ENCODE measurements at places on chromosomes 5 and 9.

- DNase-seq, result no peak
Observed at GRCh38 chr5:65695162-65695755, 26.6 kb downstream of the SGTB start.

- no peak for DNase-seq
Observed at GRCh38 chr5:33441241-33442177, 744 bp downstream of the TARS1 start.

- DNase-seq, result no peak
Observed at GRCh38 chr9:126166866-126167265, 159.8 kb upstream of the MVB12B start.

GRCh38 chr9:28127101-28127500, 553.8 kb upstream of the C9orf72 start:
- DNase-seq, result no peak

GRCh38 chr5:149422366-149423048, 43.4 kb upstream of the IL17B start:
- DNase-seq, result no peak

- DNase-seq, result no peak
Observed at GRCh38 chr9:109122726-109123621, 3.2 kb upstream of the TMEM245 start.

DNA sequence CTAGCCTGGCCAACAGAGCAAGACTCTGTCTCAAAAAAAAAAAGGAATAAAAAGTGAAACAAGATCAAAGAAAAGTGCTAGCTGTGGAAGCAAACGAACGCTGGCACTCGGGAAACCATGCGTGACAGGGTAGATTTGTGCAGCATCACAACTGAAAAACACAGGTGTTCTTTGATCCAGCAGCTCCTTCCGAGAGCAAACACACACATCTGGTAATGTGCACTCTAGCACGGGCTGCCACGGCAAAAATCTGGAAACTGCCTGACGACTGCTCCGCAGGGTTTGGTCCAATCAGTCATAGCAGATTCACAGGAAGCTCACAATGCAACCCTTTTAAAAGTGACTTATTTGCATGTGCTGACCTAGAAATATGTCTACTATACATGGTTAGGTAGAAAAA, 80.0 kb downstream of the SYK start:
- DNase-seq, result no peak

- DNase-seq, result no peak
Observed at GRCh38 chr9:120436446-120436845, 143.5 kb downstream of the CDK5RAP2 start.

GRCh38 chr5:105506692-105507277, 1944.2 kb upstream of the NUDT12 start:
- no peak for DNase-seq

GRCh38 chr5:134463991-134464760, 52.5 kb upstream of the CDKN2AIPNL start:
- DNase-seq, result no peak

DNA sequence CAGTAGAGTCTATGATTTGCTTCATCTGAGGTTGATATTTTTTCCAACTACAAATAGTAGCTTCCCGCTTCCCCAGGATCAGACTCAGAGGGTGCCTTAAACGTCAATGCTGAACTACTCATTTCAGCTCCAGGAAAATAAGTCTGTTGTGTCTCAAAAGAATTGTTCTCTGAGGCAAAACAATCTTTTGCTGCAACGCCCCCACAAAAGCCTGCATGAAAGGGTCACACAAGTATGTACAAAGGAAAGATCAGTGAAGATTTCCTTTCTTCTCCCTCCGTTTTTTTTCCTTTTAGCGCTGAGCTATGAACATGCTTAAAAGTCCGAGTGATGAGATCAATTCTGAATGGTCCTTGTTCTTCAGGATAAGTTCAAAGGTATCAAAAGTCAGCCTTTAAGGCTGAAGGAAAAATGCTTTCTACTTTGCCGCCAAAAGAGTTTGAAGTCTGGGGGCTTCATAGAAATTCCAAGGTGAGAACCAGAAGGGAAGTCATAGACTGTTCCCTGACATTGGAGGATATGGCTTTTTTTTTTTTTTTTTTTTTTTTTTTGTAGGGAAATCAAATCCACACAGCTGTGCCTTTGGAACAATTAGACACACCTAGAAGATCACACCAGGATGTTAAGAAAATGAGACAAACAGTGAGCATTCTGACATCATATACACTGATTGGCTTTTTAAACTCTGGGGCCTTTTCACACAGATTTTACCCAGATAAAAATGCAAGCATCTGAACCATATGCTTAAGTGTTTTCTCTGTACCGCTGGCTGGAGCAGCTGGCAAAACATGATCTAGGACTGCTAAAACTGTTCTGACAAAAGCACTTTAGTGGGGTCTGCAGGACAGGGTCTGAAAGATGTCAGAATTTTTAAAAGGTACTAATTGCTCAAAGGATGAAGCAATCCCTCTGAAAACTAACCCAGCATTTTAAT, 329.3 kb downstream of the ENC1 start:
- no peak for DNase-seq

DNA sequence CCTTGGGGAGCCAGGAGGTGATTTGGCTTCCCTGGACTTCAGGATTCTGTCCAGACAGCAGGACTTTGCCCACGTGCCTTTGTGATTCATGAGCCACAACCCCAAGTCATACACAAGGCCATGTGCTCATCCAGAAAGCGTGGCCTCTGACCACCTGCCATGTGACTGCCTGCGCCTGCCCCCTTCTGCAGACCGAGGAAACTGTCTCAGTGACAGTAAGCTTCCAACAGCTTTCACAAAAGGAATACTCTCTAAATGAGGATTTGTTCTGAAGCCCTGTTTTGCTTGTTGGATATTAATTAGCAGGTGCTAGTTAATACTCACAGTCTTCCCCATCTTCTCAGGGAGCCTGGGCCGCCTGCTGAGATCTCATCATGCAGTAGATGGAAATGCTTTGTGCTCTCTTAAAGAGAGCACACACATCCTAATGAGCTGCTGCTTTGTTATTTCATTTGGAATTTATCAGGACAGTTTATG, 36.9 kb upstream of the ANGPTL2 start:
- no peak for DNase-seq

- DNase-seq, result no peak
Observed at GRCh38 chr9:114591291-114591787, 3.8 kb downstream of the ATP6V1G1 start.

- no peak for DNase-seq
Observed at GRCh38 chr5:92418341-92418740, 1035.2 kb upstream of the ARRDC3 start.

GRCh38 chr9:20376731-20377375, 245.4 kb downstream of the MLLT3 start:
- no peak for DNase-seq

- DNase-seq, result no peak
Observed at GRCh38 chr5:59542851-59543820, 350.4 kb downstream of the PDE4D start.

- DNase-seq, result no peak
Observed at GRCh38 chr9:71683598-71684235, 84.6 kb downstream of the CEMIP2 start.

DNA sequence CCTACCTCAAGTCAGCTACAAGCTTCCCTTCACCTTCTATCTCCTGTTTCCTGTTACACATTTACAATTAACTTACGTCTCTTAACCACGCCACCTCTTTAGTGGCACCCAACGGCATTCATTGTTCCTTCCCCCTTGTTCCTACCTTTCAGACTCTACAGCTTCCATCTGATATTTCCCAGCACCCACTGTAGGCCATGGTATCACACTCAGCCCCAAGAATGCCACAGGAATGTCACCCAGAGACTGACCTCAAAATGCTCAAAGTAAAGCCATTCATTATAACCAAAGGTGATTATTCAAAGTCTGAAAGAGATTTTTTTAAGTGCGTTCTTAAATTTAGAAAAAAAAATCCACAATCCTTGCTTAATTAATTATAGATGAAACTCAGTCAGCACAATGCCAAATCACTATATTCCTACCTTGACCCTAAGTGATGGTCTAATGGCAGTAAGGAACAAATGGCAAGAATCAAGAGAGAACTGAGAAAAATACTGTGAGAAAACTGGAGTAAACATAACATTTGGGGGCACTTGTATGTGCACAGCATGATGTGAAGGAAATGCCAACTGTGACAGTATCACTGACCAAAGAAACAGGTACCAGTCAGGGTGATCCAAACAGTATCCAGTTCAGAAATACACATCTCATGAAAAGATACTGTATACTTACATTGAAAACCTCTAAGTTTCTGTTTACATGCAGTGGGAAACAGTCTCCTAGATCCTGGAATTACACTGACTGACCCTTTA, 52.1 kb downstream of the CTNND2 start:
- DNase-seq, result no peak

DNA sequence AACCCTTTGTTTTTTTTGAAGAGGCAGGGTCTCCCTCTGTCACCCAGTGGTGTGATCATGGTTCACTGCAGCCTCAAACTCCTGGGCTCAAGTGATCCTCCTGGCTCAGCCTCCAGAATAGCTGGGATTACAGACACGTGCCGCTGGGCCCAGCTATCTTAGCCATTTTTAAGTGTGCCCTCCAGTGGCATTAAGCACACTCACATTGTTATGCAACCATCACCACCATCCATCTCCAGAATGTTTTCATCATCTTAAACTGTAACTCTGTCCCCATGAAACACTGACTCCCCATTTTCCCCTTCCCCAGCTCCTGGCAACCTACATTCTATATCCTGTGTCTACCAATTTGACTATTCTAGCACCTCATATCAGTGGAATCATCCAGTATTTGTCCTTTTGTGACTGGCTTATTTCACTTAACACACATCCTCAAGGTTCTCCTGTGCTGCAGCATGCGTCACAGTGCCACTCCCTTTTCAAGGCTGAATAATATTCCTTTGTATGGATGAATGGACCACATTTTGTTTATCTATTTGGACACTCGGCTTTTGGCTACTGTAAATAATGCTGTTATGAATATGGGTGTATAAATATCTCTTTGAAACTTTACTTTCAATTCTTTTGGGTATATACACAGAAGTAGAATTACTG, 12.5 kb upstream of the RAPGEF1 start:
- no peak for DNase-seq

GRCh38 chr5:97846643-97847042, 663.6 kb upstream of the RIOK2 start:
- DNase-seq, result no peak

DNA sequence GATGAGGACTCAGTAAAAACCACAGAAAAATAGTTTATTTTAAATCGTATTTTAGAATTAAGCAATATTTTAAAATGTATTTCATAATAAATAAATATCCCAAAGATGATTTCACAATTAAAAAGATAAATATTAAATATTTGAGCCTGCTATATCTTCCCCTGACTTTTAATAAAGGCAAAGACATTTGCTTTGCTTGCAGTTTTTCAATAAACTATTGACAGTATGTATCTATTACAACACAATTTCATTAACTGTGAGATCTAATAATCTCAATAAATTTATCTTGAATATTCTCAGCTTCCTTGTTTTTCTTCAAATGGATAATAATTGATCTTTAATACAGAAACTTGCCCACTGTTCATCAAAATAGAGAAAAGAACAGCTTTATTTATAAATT, 186.2 kb upstream of the TARS1 start:
- no peak for DNase-seq

GRCh38 chr9:121851641-121852091, 200.2 kb downstream of the DAB2IP start:
- DNase-seq, result no peak

- DNase-seq, result no peak
Observed at GRCh38 chr5:72785801-72786200, 30.7 kb upstream of the TNPO1 start.

- DNase-seq, result no peak
Observed at GRCh38 chr9:109499093-109499630, 1.1 kb upstream of the PTPN3 start.

DNA sequence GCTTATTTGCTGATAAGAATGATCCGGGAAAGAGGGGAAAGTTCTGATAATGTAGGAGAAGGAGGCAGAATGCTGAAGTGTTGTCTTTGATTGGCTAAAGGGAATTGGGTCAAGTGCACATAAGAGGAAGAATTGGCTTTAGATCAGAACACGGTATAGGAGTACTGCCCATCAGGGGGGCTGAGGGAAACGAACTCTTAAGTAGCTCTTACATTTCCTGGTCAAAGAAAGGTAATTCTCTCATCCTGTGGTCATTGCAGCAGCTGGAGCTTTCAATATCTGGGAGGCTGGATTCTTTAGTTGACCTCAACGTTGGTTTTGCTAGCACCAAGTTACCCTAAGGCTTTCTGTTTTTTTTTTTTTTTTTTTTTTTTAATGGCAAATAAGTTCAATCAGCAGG, 178.7 kb upstream of the NR3C1 start:
- DNase-seq, result no peak

DNA sequence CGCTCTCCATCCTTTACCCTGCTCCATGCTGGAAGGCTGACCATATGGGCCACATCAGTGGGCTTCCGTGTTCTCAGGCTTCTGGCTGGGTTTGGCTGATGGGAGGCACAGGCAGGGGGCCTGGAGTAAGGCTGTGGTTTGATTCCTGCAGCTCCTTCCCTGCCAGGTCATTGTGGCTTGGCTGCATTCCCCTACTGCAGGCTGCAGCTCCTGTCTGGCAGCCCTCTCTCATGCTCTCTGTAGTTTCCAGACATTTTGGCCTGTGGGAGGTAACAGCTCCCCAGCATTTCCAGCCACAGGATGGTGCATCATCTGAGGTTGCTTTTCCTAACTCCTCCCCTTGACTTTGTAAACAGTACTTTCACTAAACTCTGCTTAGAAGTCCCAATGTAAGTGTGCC, 102.0 kb upstream of the PTPN3 start:
- no peak for DNase-seq

DNA sequence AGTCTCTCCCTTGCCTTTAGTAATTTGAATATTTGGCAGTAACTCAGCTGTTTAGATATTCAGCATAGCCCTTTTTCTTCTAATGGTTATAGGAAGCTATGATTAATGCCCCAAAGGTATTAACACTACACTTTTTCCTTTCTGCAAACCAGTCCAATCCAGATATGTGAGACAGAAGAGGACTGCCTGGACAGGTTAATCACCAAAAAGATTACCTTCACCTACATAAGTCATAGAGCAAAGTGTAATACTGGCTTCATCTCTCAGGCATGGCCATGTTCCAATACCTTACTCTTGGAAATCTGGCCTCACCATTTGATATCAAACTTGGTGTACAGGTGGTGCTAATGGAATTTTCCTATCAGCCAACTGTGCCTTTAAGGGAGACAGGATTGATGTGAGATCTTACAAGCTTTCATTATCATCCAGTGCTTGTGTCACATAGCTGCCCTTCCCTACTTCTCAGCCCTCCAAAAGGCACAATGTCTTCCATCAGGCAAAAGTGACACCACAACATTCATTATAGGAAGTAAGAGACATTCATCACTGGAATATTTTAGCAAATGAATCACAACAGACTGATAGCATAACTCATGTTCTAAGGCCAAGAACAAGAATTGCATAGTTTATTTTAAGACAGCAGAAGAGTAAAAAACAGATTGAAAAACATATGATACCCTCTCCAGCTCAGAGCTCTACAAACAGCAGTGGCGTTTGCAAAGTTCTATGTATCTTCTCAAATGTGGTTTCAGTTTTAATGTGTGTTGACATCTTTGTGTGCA, 91.2 kb upstream of the PAM start:
- DNase-seq, result no peak

DNA sequence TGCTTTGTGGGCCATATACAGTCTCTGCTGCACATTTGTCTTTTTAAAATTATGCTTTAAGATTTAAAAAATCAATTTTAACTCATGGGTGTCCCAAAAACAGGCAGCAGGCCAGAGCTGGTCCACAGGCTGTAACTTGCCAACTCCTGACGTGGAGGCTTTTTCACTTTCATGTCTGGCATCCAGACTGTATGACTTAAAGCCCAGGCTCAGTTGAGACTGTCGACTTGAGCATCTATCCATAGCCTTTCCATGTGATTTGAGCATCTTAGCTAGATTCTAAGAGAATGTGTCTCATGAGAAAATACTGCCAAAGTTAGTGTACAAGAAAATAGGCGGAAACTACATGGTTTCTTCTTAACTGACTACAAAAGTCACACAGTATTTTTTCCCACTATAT, 559.0 kb upstream of the TUSC1 start:
- DNase-seq, result no peak
